ENCODE measurements at places on chromosomes 16 and 17.

DNA sequence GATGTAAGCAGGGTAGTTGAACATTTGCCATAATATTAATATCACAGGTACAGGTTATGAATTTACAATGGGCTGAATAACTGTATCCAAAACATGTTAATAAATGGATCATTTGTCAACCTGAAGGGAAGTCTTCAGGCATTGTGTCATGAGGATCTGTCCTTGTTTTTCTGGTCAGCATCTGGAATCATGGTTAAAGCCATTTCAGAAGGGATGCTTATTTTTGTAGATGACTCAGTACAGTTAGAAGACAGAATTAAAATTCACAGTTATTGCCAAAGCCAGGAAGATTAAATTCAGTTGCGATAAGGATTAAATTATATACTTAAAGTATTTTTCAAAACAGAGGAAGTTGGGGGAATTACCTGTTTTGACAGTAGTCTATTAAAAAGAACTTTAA, 8.0 kb downstream of the PSMD11 start:
- no peak for DNase-seq

DNA sequence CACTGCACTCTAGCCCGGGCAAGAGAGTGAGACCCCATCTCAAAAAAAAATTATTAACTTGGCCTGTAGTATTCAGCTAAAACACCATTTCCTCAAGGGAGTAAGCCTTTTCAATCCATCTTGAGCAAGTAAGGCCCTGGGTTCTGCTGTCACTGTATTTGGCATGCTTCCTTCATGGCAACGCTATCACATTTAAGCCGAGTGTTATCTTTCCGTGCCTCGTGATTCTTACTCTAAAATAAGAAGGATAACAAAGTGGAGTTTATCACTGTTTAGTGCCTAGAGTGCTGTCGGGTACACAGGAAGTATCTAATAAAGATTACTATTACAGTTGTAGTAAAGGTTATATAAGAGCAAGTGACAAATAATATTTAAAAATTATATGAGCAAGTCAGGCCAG, 8.8 kb downstream of the VPS53 start:
- no peak for DNase-seq

GRCh38 chr17:63587770-63588169, 12.9 kb upstream of the TACO1 start:
- no peak for DNase-seq

DNA sequence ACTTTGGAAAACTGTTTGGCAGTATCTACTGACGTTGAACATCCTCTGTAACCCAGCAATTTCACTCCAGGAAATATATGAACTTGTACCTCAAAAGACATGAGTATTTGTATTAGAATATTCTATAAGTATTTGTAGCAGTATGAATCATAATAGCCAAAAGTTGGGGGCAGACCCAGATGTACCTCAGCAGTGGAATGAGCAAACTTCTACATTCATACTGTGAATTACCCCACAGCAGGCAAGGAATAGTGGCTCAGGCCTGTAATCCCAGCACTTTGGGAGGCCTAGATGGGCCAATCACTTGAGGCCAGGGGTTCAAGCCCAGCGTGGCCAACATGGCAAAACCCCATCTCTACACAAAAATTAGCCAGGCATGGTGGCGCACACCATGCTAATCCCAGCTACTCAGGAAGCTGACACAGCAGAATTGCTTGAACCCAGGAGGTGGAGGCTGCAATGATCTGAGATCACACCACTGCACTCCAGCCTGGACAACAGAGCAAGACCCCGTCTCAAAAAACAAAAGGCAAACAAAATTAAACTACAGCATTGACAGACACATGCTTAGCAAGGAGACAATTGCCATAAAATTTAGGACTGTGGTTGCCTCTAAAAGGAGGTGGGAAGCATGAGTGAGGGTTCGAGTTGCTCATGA, 11.2 kb upstream of the HELZ start:
- no peak for DNase-seq

- DNase-seq: no peak
Observed at GRCh38 chr16:62701426-62701825, 665.2 kb upstream of the CDH8 start.

DNA sequence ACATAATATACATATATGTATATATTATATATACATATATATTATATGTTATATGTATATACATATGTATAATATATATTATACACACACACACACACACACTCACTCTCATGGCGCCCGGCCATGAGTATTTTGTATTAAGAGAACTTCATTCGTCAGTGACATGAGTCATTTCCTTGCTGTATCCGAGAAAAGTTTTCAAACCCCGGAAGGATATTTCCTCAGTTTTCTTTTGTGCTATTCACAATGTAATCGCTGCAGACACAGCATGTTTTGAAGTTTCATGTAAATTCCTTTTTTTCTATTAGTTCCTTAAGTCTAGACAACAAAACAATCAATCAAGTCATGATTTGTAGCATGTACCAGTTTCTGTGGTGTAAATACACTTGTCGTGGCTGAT, 33.3 kb downstream of the OR1D5 start:
- no peak for DNase-seq

DNA sequence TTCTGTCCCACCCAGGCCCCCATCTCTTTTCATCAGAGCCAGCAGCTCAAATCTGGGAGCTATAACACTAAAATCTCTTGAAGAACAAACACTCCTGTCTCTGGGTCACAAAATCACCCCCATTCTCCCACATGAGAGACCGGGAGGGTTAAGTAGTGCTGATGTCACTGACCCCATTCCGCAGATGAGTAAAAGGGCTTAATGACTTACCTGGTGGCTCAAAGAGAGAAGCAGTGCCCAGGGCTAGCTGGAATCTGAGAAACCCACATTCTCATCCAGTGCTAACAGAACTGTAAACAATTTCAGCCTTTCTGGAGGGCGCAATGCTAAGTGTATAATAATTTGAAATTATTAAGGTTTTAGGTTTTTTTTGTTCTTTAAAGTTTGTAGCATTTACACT, 26.3 kb upstream of the LHX1 start:
- DNase-seq: no peak

GRCh38 chr17:80125656-80126448, 21.1 kb downstream of the EIF4A3 start:
- DNase-seq: no peak

DNA sequence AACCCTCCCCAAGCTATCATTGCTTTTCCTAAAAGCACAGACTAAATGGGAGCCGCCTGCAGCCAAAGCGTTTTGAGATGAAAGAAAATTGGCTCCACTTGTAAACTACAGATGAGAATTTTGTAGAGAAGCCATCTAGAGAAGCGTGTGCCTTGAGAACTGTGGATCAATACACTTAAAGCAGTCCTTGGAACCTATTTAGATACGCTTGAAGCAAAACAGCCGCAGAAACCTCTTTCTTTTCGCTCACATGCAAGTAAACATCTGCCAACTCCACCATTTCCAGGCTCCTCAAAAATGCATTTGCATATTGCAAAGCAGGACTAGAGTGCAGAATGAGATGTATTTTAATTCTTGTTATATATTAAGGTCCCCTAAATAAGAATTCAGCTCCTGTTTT, 13.1 kb downstream of the KIAA0513 start:
- no peak for DNase-seq

DNA sequence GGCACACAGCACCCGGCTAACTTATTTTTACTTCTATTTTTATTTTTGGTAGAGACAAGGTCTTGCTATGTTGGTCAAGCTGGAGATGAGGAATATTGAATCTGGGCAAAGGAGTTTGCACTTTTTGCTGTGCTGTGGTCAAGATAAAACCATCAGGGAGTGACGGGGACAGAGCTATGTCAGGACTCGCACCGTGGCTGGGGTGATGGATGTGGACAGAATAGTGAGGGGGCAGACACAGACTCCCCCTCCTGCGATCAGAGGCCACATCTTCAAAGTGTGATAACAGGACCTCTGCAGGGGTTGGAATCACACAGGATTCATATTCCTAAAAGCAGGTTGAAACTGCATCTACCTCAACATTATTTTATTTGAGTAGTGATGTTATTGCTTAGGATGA, 25.6 kb downstream of the IL21R start:
- DNase-seq: no peak

GRCh38 chr16:12515746-12516145, 287.9 kb downstream of the CPPED1 start:
- no peak for DNase-seq

- DNase-seq: no peak
Observed at GRCh38 chr16:85485379-85485778, 127.7 kb upstream of the GSE1 start.

GRCh38 chr16:74888888-74889287, 96.0 kb downstream of the WDR59 start:
- no peak for DNase-seq

DNA sequence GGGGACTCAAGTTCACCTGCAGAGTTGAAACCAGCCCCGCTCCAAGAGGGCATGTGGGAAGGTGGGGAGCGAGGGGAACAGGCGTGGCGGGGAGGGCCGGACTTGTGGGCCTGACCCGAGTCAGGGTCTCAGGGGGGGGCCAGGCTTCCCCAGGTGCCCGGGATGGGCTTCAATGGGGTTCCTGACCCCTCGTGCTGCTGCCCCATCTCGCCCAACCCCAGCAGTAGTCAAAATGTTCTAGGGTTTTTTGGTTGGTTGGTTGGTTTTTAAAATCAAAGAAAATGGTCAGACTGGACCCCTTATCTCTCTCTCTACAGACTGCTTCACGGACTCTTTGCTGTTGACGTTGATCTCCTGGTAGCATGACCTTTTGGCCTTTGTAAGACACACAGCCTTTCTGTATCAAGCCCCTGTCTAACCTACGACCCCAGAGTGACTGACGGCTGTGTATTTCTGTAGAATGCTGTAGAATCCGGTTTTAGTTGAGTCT, 69.5 kb downstream of the AMFR start:
- DNase-seq: no peak

DNA sequence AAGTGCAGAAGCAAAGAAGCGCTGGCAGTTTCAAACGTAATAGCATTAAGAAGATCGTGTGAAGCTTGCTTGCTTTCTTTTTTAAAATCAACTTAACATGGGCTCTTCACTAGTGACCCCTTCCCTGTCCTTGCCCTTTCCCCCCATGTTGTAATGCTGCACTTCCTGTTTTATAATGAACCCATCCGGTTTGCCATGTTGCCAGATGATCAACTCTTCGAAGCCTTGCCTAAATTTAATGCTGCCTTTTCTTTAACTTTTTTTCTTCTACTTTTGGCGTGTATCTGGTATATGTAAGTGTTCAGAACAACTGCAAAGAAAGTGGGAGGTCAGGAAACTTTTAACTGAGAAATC, 17.4 kb upstream of the RAB11FIP4 start:
- no peak for DNase-seq

DNA sequence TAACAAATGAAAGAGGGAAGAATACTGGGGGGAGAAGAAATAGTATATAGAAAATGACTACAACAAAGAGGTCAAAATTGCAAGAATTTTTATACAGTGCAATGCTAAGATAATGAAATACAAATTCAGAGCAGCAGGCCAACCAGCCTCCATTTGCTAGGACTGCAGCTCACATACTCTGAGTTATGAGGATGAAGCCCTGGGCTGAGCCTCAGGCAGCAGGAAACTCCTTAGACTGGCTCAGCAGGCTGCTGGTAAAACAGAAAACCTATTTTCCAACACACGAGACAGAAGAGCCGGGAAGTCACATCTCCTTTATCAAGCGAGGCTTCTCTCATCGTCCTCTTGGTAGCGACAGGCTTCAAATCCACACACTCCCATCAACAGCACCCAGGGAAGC, 296.5 kb downstream of the SLC39A11 start:
- DNase-seq: no peak

DNA sequence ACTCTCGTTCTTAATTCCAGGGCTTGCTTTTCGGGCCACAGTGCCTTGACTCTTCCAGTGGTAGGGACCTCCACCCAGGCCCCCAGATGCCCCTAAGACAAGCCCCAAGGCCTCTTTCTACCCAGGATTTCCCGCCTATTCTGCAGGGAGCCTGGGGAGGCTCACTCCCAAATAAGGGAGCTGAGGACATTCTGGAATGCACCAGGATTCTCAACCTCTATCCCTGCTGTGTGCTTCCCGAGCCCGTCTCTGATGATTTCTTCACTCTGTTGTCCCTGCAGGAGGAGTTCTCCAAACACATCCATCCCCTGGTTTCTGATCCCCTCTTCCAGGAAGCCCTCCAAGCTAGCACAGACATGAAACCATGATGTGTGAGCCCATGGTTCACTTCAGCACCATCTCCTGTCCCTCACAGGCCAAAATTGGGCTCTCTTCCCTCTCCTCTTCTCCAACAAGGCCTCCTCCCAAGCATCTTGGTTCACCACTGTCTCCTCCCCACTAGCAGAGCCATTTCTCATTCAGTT, 255.9 kb downstream of the KATNIP start:
- no peak for DNase-seq

DNA sequence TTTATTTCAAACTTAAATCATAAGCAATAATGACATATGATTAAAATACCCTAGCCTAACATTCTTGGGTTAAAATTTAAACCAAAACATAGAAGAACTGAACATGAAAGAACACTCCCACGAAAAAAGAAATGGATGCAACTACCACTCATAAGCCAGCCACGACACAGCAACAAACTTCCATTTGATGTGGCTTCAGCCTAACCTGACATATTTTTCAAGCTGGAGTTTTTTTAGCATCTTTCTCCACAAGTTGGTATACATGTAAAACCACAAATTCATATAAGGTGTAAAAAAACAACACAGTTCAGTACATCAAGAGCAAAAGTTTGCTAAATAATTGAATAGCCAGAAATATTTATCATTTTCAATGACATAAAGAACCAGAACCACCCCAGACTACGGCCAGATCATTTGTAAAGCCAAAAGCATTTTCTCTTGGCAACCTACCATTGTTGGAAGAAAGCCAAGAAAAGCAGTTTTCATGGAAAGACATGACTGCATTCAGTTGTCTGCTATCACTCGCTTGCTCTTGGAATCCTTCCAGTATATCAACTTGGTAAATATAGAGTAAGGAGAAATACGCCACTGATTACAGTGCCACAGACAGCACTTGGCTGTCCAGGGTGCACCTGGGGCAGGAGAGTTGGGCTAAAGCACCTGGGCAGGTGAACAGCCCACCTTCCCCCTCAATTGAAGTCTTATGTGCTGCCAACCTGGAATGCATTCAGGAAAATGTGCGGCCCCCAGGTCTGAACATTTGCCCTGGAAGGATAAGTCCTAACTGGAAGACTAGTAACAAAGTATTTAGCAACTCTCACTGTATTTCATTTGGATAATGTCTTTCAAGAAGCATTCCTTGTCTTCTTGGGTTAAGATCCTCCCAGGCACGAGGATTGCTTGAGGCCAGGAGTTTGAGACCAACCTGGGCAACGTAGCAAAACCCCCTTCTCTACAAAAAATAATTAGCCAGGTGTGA, 60.5 kb downstream of the CREBBP start:
- DNase-seq: no peak

DNA sequence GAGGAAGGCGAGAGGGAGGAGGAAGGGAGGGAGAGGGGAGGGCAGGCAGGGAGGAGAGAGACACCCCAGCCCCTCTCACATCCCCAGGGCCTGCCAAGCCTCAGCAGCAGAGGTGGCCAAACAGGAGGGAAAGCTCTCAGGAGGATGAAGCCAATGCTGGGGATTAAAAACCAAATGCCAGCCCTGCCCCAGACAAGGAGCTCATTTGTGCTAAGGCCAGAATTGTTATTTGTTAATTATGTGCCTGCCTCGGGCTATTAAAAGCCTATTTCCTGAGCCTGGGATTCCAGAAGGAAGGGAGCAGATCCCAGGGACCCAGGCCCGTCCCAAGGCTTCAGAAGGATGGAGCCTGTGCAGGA, 27.9 kb upstream of the GINS2 start:
- no peak for DNase-seq

Data from activated T-helper 1 cell treated with Interleukin-2 at 50 U/mL for 16 hours (primary cell).